ENCODE measurements at places on chromosomes 3 and 15.

DNA sequence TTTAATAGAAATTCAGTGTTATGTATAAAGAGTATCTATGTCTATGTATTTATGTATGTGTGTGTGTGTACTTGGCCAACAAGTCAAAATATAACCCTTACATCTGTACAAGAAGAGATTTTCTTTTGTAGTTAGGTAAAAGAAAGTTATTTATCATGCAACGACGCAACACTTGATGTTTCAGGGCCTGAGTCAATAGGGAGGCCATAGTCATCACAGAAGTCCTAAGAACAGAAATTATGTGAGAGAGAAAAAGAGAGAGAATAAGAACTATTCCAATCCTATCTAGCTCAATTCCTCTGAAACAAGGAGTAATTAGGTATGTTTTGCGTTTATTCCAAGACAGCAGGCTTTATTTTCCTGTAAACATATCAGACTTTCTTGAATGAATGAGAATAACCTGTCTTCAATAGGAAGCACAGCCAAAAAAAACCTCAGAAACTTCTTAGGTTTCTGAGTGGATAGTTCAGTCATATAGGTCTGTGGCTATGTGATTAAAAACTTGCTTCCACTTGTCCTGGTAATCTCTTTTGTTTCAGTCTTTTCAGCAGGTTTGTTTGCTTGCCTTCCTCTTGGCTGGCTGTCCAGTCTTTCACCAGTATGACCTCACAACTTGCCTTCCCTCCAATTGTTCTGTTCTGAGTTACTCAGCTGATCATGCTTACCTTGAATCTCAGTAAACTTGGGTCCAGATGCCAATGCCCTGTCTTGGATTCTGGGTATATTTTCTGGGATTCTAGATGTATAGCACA lies 382.4 kb upstream of the GBE1 start:
- DNase-seq, result no peak

GRCh38 chr3:108329947-108330346 lies 33.6 kb downstream of the HHLA2 start:
- DNase-seq, result no peak

GRCh38 chr3:172698631-172699030 lies 12.2 kb downstream of the NCEH1 start:
- no peak for DNase-seq

DNA sequence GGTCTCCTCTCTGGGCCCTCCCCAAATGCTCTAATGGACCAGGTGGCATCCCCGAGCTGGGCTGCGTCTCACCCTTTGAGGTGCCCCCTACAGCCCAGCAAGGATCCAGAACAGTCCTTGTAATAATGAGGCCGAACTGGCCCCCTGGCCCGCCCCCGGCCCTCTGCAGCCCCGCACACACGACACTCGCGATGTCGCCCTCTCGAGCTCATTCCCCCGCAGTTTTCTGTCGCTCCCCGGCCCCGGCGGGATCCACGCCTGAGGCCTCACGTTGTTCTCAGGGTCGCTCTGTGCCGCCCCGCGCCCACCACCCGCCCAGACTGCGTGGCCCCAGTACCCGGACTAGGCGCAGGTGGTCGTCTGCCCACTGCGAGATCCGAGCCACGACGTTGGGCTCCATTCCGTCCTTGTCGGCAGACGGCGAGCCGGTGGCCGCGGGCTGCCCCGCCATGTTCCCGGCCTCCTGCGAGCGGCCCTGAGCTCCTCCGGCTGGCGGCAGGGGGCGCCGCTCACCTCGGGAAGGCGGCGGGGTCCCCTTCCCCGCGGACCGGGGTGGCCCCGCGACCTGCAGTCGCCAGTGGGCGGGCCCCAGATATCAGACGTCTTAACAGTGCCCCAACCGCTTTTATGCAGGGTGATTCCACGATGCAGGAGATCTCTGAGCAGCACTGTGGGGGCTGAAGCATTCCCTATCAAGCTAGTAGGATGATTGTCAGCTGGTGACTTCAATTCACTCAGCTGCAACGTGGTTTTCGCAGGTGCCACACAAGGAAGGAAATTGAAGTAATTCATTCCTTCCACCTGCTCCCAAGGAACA lies at the start of gene C3orf33:
Gene C3orf33, minus strand, starts transcription at position 477 of the 817 bp plus-strand sequence. Its CDS starts 26 bp downstream, at position 451.
- DNase-seq, result peak; percentile 77

DNA sequence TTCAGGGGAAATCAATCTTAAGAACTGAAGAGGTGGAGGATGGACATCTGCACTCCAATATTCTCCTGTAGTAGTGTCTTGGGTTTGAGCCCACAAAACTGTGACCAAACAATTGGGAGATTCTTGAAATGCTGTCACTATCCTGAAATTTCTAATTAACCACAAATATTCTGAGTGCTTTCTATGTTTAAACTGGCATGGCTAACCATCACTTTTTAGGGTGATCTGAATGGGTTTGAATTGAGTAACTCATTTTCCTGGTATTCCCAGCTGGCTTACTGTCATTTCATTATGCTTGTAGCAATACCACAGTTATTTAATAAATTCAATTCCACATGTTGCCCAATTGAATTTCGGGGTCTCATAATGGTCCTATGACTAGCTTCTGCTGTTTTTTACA lies 216.9 kb upstream of the DCBLD2 start:
- no peak for DNase-seq

GRCh38 chr15:91867581-91868026 lies 14.1 kb downstream of the SLCO3A1 start:
- no peak for DNase-seq

DNA sequence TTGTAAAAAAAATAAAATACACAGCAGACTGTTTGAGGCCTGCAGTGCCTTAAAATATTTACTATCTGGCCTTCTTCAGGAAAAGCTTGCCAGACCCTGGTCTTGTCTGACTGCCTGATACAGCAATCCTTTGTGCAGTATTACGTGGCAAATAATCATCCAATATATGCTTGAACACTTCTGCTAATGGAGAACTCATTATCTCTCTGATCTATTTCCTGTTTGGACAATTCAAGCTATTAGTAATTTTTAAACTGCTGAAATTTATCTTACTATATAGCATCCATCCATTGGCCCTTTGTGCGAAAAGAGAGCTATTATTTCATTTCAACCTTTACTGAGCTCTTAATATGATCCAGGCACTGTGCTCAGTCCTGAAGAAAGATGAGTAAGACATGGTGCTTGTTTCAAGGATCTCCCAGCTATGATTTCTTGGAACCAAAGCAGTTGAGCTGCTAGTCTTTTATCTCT lies 15.9 kb downstream of the ATG7 start:
- no peak for DNase-seq

GRCh38 chr15:62985768-62986167 lies 56.8 kb upstream of the TPM1 start:
- DNase-seq, result no peak

GRCh38 chr15:39942101-39942752 lies 8.3 kb downstream of the EIF2AK4 start:
- DNase-seq, result no peak

DNA sequence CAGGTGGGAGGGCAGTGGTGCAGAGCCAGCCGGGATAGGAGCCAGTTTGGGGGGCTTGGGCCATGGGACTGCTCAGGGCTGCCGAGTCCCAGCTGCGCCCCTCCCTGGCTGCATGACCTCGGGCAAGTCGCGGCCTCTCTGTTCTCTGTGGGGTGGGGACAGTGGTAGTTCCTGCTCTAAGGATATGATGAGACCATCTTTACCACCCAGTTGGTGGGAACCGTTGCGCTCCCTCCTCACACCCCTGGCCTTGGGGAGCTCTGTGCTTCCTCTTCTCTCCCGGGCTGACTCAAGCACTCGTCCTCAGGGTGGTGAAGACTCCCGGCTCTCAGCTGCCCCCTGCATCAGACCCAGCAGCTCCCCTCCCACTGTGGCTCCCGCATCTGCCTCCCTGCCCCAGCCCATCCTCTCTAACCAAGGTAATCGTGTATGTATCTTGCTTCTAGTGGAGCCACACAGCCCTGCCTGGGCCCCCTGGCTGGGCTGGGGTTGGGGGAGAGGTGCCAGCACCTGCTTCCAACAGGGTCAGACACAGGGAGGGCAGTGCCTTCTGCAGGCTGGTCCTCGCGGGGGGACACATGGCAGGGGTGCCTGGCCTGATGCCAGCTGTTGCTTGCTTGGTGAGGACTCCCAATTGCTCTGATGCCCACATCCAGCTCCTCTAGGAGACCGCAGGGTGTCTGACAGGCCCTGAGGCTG lies 15.1 kb upstream of the STAB1 start:
- DNase-seq, result no peak

DNA sequence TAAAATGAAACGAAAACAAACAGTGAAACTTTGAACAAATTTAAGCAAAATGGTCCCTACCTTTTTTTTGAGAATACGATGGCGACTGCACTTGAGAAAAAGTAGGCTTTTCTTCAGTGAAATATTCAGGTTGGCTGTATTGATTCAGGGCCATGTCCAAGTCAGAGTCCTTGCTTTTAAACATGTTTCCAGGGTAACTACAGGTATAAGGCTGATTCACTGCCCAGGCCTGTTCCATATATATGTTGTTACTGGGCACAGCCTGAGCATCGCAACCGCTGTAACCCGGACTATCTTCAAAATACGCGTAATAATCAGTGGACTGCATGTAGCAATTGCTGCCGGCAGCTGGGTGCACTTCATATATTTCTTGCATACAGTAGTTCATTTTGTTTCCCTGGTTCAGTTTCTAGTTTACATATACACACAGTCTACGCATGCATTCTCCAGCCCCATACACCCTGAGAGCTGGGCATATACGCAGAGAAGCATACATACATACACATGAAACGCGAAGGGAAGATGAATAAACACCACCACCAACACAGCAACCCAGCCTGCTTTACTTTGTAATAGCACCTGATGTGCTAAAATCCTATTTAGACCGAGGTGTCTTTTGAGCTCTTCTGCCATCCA lies 220.0 kb downstream of the NR1D2 start:
- no peak for DNase-seq

DNA sequence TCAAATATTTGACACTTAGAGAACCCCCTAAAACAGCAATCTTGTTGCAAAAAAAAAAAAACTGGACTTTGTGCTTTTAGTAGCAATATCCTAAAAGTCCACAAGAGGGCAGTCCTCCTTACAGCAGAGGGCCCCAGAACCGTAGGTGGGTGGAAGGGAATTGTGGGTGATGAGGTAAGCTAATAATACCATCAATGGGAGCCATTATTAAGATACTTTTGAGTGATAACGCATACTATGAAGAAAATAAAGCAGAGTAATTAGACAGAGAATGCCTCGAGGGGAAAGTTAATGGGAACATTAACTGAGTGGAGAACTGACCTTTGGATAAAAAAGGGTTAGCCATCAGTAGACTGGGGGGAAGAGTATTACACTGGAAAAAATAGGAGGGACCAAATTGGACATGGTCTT lies 229.9 kb downstream of the THRB start:
- no peak for DNase-seq

DNA sequence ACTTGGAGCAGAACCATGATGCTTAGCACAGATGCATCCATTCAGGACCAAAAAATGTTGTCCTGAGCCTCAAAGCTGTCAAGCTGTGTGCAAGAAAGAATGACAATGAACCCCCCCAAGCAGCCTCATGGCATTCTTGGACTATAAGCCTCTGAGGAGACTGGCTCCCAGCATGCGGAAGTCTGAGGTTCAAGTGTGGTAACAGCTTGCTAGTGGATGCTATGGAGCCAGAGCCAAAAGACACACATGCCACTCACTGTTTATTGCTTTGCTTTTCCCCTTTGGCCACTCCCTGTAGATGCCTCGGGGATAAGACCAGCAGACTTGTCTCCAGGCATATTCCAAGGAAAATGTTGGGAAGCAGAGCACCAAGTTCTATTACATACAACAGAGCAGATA lies 38.2 kb upstream of the SNRK start:
- DNase-seq, result no peak

DNA sequence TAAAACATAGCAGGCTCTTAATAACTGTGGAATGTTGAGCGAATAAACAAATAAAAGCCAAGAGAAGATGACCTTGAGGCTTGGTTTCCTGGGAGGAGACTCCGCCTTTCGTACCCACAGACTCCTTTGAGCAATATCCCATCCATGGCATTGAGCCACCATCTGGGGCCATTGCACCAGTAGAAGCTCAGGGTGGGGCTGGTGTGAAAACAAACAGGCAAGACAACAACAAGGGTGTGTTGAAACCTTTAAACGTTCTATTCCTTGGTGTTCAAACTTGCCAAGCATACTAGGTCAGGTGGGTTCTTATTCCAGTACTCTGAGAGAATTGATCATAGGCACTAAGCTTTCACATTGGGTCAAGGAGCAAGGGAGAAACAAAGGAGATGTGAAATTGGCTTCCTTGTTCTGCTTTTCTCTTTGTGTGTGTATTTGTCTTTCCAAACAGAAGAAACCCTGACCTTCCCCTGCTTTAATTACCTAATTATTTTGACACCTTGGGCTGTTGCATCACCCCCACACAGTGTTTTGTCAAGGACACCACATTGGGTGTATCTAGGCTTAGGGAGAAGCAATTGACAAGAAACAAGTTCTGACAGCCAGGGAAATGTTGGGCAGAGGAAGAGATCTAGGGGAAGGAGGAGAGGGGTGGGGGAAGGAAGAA lies 105.1 kb upstream of the BCL6 start:
- DNase-seq, result no peak

DNA sequence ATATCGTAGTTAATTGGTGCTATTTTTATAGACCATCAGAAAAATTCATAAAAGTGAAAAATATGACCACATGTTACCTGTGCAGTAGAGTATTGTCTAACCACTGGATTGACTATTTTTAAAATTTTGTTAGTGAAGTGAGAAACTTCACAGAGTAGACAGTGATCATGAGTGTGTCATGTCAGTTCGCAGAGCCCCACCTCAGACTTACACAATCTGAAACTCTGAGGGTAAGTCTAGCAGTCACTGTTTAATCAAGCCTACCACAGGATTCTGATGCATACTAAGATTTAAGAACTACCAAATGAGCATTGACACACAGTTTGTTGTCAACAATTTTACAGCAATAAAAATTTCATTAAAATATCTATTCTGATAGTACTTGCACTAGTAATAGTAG lies 552.9 kb upstream of the SUCLG2 start:
- DNase-seq, result no peak

GRCh38 chr3:76131396-76132153 lies 346.2 kb upstream of the ZNF717 start:
- no peak for DNase-seq

- DNase-seq, result no peak
Measured at GRCh38 chr15:56943403-56943802, 25.0 kb downstream of the TCF12 start.
